Stimulated activated CD4-positive, alpha-beta T cell treated with anti-CD3 and anti-CD28 coated beads, Interleukin-1b, Interleukin-23, amount 100 ng/mL, for 1 hour (primary cell): ENCODE measurements at places on chromosomes 7 and 10.

DNA sequence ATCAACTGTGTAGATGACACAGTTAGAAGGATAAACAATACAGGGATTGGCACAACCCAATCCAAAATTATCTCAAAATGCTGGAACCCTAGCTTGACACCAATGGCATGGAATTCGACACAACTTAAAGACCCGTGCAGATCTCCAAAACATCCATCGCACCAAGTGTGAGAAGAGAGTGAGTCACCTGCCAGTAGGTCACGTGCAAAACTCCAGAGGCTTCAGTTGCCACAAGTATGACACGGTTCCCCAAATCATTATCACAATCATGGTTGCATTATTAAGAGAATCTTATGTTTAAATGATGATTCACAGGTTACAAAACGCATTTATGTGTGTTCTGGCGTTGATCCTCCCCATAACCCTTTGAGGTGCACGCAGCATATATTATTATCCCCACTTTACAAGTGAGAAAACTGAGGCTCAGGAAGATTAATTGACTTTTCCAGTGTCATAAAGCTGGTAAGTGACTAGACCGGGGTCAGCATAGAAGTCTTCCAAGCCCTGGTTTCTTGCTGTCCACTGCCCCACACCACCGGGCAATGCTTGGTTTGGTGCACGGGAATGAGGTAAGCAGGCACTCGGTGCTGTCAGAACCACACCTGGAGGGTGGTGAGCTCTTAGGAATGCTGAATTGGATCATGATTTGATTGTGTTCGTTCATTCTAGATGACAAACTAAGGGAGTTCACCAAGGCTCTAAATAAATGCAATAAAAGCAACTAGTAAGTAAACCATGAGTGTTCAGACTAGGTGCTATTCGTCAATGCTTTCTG is 23.6 kb upstream of the STK17A start:
- DNase-seq = no peak

GRCh38 chr10:15254808-15255648 is 86.5 kb upstream of the NMT2 start:
- no peak for DNase-seq

GRCh38 chr10:44853796-44854195 is 57.3 kb upstream of the TMEM72 start:
- DNase-seq = no peak

GRCh38 chr10:3272300-3272699 is 99.7 kb upstream of the PITRM1 start:
- no peak for DNase-seq

DNA sequence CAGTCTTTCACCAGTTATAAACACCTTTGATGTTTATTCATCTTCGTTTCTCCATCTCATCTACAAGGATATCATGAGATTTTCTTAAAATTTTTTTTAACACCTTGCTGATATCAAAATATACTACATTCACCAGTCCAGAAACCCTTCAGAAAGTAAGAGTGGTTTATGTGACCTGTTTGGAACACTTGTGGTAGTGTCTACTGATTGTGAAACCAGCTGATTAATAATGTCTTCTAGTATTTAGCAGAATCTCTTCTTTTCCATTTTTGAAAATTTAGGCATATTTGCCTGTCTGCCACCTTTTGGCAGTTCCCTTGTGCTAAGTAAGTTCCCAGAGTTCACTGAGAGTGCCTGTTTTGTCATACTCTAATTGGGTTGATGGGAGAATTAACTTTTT is 18.5 kb downstream of the DLD start:
- no peak for DNase-seq

GRCh38 chr10:62899311-62899710 is 83.1 kb upstream of the EGR2 start:
- DNase-seq = no peak

- no peak for DNase-seq
Observed at GRCh38 chr10:104056619-104057273, 28.9 kb downstream of the COL17A1 start.

DNA sequence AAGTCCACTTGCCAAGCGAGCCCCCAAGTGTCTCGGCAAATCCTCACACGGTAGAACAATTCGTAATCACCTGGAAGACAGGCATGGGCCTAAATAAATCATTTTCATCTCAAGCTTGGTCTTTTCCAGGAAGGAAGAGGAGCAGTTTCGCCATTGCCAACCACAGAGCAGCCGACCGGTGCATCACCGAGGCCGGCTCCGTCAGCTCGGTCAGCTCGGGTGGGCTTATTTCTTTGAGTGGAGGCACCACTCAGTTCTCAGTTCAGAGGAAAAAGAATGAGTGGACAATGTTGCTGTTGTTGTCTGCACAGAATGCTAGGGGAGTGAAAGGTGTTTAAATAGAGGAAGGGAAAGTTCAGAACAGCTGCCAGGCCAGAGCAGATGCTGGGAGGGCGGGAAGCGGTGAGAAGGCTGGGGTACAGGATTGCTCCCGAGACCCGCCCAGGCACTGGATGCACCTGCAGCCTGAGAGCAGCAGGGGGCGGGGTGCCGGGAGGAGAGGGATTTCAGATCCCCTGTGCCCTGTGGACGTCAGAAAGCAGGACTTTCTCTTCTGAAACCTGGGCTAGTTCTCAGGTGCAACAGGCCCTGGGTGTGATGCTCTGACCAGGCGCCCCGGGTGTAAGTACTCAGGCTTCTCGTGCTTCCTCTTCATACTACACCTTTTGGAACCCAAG is 17.7 kb upstream of the IGFBP3 start:
- DNase-seq = no peak

- no peak for DNase-seq
Observed at GRCh38 chr10:86234107-86234506, 132.5 kb downstream of the GRID1 start.

DNA sequence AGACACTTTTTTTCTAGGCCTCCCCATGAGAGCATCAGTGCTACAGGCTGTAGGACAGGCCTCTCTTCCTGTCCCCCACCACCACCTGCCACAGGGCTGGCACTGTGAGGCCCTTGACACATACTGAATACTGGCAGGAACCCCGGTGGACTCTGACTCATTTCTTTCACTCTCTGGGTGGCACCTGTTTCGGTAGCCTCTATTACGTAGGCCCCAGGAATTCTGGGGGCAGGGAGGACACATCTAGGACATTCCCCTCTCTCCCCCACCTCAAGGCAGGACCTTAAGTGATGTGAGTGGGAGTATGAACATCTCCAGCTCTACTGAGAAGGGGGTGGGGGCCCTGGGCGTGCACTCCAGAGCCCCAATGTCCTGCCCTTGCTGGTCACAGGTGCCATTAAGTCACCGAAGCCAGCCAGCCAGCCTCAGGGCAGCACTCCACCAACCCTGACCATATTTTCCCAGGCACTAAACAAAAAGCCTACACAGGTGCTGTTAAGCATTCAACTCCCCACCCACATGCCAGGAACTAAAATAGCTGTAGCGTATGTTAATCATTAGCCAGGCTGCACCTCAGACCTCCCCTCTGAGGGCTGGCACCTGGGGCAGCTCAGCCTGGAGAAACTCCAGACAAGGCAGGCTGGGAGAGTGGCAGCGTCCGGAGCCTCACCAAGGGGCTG is 8.9 kb downstream of the ANXA11 start:
- DNase-seq = no peak

GRCh38 chr7:101243646-101244374 is 1.1 kb downstream of the FIS1 start:
- no peak for DNase-seq

DNA sequence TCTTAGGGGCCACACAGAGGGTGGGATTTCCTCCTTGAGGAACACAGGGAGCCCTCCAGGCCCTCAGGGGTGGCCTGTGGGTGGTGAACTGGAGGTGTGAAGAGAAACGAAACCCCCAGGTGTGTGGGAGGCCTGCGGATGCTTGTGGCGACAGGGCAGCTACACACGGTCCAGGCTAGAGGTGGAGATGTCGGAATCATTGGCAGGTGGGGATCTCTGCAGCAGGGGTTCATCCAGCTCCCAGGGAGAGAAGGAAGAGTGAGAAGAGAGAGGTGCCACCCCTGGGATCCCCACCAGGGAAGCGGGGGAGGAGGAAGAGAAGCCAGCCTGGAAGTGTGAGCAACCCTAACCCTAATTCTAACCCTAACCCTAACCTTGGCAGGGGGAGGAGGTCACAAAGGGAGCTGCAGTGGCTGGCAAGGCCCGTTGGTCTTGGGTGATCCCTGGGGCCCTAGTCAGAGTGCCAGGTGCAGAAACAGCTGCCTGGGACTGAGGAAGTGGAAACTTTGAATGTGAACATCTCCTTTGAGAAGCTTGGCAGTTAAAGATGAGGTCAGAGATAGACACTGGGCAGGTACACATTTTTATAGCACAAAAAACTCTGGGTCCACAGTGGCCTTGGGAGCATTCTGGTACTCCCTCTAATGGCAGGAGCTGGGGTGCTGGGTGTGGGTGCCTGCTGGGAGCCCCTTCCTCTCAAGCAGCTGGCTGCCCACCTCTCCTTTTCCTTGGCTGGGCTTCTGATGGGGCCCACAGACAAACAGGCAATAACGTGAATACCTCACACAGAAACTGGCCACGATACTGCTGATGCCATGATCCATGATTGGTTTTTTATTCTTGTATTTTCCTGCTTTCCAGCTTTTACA is 6.8 kb upstream of the AEBP1 start:
- DNase-seq = no peak

GRCh38 chr10:85609509-85609908 is 757.1 kb downstream of the GRID1 start:
- no peak for DNase-seq

DNA sequence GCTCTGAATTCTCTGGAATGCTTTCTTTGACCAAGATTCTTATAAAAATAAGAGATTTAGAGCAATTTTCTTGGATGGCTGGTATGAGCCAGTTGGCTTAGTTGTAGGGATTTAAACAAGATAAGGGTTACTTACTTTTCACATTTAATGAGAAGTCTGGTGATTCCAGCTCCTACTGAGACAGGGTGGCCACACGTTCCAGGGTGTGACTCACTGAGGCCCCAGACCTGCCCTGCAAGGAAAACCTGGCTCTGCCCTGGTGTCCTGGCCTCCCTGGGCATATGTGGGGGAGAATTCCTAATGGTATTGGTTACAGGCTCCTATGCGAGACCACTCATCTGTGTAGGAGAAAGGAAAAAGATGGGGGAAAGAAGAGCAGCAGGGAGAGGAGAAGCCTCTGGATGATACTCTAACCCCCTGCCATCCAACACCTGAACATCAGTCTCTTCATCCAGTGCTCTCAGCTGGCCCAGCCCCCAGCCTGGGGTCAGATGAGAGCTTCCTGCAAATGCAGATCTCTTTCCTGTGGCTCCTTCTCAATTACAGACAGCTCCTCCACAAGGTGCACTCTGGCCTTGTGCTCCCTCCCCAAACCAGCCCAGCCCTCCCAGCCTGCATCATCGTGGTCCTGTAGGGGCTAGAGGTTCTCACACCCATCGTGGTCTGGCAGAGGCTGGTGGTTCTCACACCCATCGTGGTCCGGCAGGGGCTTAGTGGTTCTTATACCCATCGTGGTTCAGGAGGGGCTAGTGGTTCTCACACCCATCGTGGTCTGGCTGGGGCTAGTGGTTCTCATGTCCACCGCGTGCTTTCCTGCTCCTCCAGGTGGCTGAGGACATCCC is 139.9 kb downstream of the EGFR start:
- no peak for DNase-seq

DNA sequence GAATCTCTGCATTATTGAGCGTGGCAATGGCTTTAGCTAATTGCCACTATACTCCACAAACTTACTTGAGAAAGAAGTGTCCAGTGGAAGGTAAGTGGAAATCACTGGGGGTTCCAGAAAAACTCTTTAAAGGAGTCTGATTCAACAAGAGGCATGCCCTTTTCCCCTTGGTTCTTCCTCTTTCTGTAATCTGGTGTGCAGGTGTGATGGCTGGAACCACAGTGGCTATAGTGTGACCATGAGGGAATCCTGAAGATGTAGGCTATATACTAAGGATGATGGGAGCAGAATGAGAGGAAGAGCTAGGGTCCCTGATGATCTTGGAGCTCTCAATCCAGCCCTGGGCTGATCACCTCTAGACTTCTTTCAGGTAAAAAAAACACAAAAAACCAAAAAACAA is 2.0 kb upstream of the CLEC2L start:
- no peak for DNase-seq

GRCh38 chr7:132756484-132756990 is 180.3 kb upstream of the PLXNA4 start:
- no peak for DNase-seq

GRCh38 chr10:86329896-86330680 is 36.5 kb downstream of the GRID1 start:
- DNase-seq = no peak

DNA sequence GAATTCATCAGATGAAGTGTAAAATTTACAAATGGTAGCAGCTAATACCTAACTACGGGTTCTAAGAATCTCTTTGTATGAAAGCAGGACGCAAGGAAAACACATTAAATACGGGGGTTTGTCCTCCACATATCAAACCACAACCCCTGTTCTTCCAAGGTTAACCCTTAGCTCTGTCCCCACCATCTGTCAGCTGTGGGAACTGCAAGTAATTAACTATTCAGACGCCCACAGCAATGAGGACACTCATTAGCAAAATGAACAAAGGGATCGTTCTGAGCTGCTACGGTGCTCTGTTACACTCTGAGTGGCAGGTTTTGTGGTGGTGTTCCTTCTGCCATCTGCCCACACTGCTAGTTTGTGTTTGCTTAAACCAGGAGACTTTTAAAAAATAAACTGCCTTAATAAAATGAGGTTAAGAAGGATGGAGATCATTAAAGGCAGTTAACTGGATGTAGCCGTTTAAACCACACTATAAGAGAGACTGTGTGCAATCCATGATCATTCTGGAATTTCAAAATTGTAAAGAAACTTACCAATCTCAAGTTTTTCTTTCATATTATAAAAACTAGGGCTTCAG is 51.4 kb downstream of the C10orf67 start:
- DNase-seq = no peak

- no peak for DNase-seq
Observed at GRCh38 chr10:72243822-72244437, 27.9 kb upstream of the ASCC1 start.

GRCh38 chr10:78287618-78288017 is 254.0 kb downstream of the RPS24 start:
- DNase-seq = no peak

- no peak for DNase-seq
Observed at GRCh38 chr7:74395745-74396311, 57.9 kb upstream of the GTF2IRD1 start.
